ENCODE measurements at places on chromosomes 5 and 9. TPM values are rescaled to one million over a fixed set of nuclear protein-coding genes. Genes with fewer than 3 reads are reported as not detected.

- no peak for DNase-seq
These were observed 38.5 kb upstream of the OR2S2 start for GRCh38 chr9:35996358-35996970.

DNA sequence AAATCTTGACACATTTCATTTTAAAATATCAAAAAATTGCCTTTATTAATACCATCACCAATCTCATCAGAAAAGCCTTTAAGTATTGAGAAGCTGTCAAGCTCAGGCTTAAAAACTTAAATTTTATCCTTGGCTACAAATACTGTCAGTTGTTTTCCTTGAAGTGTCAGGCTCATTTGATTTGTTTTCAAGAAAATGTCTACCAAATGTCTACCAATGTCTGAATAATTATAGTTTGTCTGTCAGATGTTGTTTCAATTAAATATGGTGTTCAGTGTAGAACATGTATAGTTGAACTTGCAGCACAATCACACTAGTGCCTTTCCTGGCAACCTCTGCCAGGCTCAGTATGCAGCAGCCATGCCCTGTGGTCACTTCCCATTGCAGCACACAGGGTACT lies 455.2 kb upstream of the ADAMTS16 start:
- DNase-seq = no peak

DNA sequence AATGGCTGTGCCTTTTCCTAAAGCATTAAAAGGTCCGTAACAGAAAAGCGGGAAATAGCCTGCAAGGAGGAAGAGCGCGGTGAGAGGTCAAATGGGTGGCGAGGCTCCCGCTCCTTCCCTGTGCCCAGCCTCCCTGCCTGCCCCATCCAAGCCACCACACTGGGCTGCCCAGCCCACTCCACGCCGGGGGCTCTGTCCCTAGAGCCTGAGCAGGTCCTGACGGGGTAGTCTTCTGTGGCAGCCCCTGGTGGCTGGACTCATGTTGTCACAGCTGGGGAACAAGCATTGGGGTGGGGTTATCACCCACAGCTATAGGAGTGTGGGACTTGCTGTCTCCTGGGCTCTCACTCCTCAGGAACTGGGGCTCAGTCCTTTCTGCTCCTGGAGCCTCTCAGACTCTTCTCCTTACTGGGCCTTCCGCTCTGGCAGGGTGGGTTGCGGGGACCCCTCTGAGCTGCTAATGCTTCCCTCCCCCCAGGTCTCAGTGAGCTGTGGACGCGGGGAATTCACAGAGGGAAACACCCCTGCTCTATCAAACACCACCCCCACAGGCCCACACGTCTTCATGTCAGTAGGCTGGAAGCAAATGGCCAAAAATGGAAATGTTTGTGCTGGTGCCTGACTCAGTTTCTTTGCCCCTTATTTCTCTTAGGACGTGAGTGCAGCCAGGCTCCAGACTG lies 152.4 kb upstream of the PHYKPL start:
- DNase-seq = no peak

- no peak for DNase-seq
These were observed 78.5 kb downstream of the SPTLC1 start for GRCh38 chr9:92036756-92037155.

DNA sequence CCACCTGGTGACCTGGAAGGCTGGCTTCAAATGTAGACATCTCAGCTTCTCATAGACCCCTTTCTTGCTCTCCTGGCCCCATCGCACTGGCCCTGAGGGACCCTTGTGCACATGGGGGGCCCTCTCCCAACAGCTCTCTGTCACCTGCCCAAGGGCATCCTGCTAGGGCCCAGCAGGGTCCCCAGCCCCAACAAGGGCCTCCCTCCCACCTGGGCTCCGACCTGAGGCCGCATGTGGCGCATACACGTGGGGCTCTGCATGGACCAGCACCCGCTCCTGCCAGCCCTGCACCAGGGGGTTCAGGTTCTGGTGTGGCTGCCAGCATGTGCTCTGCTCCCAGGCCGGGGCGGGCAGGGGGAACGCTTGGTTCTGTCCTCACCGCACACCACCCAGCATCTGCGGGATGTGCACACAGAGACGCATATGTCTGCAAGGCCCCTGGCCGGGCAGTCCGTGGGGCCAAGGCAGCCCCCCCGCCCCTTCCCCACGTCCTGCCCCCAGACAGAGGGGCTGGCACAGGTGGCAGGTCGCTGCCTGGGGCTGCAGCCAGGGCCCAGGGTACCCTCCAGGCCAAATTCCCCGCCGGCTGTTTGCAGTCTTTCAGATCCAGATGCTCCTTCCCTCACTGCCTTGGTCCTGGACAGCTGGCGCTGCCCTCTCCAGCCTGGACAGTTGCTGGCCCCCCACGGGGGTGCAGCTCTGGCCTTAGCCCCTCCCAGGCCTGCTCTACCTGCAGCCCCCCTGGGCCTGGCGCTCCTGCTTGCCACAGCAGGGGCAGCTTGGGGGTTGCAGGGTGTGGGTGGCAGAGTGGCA lies 17.9 kb upstream of the NRARP start:
- no peak for DNase-seq

- DNase-seq = no peak
These were observed 19.1 kb upstream of the DELE1 start for GRCh38 chr5:141904551-141904950.

GRCh38 chr5:79241535-79241979 lies 5.6 kb downstream of the JMY start:
- no peak for DNase-seq

- DNase-seq = no peak
These were observed 182.0 kb upstream of the MPDZ start for GRCh38 chr9:13461414-13461991.

- no peak for DNase-seq
These were observed 20.3 kb downstream of the AK8 start for GRCh38 chr9:132857616-132858342.

Gene SEMA6A
- not detected for total RNA-seq

Data from OCI-LY7 (cell line).